IMR-90 (cell line): ENCODE measurements at places on chromosomes 5 and 9. TPM values are rescaled to one million over a fixed set of nuclear protein-coding genes. Genes with fewer than 3 reads are reported as not detected.
A peak's percentile ranks its signal among the peaks of the same experiment; 100 is the strongest.

- no peak overlapping the region for H3K27ac ChIP-seq
- H3K27me3 ChIP-seq = 0 out of 2 replicates have a peak, but pooled peaks cover 1% of the 10 kb centered on the region
- DNase-seq = no peak
Observed at GRCh38 chr5:7947301-7947700, 78.4 kb downstream of the MTRR start.

- H3K4me1 ChIP-seq = no peaks in the 10 kb centered on the region
- no peaks in the 10 kb centered on the region for H3K36me3 ChIP-seq
- DNase-seq = no peak
- no peak overlapping the region for H3K4me3 ChIP-seq
Observed at GRCh38 chr5:67844924-67845323, 370.6 kb upstream of the PIK3R1 start.

GRCh38 chr9:88891040-88891439, 100.2 kb upstream of the S1PR3 start:
- H3K36me3 ChIP-seq = no peaks in the 10 kb centered on the region
- DNase-seq = no peak
- no peak overlapping the region for H3K4me3 ChIP-seq
- H3K4me1 ChIP-seq = 0 out of 2 replicates have a peak, but pooled peaks cover 2% of the 10 kb centered on the region

DNA sequence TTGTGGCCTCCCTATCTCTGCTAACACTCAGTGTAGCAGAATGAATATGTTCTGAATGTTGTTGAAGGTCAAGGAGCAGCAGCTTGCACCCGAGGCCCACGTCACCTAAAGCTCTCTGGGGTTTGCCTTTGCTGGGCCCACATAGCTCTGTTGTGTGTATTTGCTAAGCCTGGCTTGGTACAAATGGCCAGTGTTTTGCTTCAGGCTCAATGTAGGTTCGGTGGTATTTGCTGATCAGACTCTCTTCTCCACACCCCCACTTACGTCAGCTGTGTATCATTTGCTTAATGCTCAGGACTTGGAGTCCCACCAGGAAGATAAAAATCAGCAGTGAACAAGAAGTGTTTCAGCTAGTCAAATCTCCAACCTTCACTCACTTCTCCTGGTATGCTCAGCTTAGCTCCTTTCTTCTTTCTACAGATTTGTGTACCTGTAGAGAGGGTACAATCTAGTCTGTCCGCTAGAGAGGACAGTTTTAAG, 4.8 kb upstream of the RFESD start:
- peak; percentile 54 for DNase-seq
- H3K36me3 ChIP-seq = no peaks in the 10 kb centered on the region
- no peak overlapping the region for H3K4me3 ChIP-seq
- no peak overlapping the region for H3K27ac ChIP-seq

GRCh38 chr5:113264046-113264445, 170.7 kb downstream of the TSSK1B start:
- no peaks in the 10 kb centered on the region for H3K36me3 ChIP-seq
- H3K27ac ChIP-seq = peak overlapping the region; percentile 58; the same call in 1 of the 2 replicates
- no peak overlapping the region for H3K4me3 ChIP-seq
- peak; percentile 96 for DNase-seq

DNA sequence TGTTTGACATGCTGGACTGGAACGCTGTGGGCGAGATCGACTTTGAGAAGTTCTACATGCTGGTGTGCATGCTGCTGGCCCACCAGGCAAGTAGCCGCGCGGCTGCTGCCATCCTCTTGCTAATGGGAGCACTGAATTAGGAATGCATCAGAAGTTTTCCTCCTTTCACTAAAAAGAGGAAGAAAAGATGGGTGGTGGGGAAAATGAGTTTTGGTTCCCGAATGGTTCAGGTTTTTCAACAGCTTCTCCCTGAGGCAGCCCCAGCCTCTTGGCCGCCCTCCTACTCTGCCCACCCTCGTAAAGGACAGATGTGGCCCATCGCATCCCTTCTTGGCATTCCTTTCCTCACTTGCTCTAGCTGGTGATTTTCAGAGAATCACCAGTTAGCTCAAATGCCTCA, 5.5 kb downstream of the EFCAB9 start:
- no peaks in the 10 kb centered on the region for H3K27me3 ChIP-seq
- H3K36me3 ChIP-seq = no peaks in the 10 kb centered on the region
- H3K4me1 ChIP-seq = no peaks in the 10 kb centered on the region

RORB gene
- total RNA-seq = under 0.01 TPM in 1 of 2 replicates, not detected in the other
